ENCODE measurements at places on chromosomes 5 and 9.

DNA sequence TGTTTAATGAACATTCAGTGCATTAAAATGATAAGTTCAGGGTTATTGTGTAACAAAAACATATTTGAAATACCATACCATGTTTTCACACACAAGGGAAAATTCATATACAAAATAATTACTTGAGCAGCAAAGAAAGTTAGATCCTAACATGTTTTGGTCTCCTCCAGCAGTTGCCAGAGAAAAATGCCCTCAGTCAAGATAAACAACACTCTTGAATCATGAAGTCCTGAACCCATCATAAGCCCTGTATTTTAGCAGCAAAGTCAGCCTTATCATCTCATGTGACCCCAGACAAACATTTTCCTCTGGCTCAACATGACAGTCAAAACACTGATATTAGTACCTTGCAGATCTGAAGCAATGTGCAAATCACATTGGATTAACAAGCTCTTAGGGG lies 1541.1 kb upstream of the WWC1 start:
- DNase-seq, result no peak

DNA sequence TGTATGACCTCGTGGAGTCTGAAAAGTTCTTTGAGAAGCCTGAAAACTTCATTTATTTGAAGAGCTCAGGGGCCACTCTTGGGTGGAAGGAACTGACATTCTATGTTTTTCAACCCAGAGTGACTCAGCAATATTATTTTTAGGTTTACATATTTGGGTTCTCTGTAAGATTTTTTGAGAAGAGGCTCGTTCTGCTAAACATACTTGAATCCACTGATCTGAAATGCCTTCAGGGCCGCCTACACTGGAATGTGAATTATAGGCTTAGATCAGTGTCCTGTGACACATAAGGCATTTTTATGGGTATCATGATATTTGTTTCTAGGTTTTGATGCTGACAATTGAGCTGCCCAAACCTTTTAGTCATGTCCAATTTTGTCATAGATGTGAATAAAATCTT lies 86.2 kb downstream of the PSAT1 start:
- no peak for DNase-seq

DNA sequence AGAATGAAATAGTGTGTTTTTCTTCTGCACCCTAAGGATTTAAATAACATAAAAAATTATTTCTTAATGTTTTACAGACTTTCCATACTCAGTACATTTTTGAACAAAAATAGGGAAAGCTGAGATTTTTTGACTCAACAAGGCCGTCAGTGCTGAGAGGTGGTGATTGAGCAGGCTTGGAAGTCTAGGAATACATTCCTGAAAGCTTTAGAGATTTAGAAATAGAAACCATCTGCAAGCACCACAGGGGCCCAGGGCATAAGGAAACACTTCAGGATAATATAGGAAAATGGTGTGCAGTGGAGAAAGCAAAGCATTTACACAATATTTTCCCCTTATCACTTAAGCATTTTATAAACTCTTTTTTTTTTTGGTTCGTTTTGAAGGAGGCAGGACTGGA lies 5.2 kb downstream of the BASP1 start:
- no peak for DNase-seq

GRCh38 chr9:91724609-91725505 lies 225.2 kb downstream of the ROR2 start:
- DNase-seq, result no peak

- no peak for DNase-seq
These were observed 84.9 kb downstream of the PRELID2 start for GRCh38 chr5:145750199-145750598.

GRCh38 chr5:655406-655805 lies 37.7 kb downstream of the TPPP start:
- DNase-seq, result no peak

Data from iPS DF 19.7 (cell line).